ENCODE measurements at places on chromosomes 3 and 15.

GRCh38 chr15:85690561-85691231 lies 104.0 kb downstream of the KLHL25 start:
- no peak for DNase-seq

GRCh38 chr3:190182418-190183043 lies 61.8 kb upstream of the P3H2 start:
- no peak for DNase-seq

DNA sequence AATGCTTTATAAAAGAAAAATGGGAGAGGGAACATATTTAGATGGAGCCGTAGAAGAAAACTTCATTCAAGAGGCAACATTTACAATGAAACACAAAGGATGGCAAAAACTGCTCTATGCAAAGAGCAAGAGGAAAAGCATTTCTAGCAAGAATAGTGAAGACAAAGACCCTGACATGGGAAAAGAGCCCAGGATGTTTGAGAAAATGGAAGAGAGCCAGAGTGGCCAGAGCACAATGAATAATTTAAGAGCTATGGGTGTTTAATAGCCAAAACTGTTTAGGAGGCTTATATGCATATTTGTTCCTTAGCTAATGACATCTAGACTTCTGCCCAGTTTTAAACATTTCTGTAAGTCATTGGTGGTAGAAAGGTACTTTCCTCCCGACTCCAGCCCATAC lies 25.4 kb upstream of the SEMA6D start:
- DNase-seq, result no peak

DNA sequence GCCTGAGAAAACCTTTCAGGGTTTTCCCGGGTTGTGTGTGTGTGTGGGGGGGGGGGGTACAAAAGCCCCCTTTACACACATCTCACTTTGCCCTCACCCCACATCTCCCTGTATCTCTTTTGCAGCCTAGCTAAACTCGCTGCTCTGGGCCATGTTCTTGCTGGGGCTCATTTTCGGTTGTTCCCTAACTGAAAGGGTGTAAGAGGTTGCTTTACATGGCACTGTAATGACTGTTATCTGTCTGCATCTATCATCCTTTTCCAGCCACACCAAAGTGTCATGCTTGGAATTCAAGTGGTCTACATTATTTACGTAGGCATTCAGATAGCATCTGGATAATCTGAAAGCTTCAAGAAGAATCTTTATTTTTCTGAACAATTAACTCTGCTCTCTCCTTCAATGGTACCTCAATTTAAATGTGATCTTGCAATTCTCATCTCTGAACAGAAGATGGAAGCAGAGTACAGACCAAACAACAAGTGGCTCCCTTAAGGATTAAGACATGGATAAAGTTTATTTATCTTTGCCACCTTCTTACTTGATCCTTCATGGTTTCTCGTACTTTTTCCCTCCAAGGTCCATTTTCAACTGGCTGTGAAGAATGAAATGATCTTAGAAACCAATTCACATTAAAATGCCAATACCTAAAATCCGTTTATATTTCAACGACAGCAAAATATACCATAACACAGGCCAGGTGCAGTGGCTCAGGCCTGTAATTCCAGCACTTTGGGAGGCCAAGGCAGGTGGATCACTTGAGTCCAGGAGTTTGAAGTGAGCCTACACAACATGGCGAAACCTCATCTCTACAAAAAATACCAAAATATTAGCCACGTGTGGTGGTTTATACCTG lies 34.9 kb downstream of the DCLK3 start:
- no peak for DNase-seq

GRCh38 chr3:49415931-49416601 lies 3.8 kb downstream of the TCTA start:
- DNase-seq, result no peak

GRCh38 chr15:86855307-86856291 lies 775.9 kb downstream of the AGBL1 start:
- no peak for DNase-seq

DNA sequence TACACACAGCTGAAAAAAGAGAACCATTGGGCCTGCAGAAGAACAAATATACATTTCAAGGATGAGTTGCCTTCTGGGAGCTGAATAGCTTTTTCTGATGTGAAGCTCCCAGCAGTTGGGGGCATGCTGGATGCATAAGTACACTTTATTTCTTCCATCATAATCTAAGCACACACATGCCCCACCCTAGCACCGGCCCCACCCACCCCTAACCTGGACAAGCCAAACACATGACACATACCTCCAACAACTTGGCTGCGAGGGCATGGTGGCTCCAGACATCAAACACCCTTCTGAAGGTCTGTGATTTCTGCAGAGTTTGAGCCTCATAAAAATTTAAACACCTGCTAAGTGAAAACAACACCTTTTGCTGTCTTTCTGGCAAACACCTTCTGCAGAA lies 307.2 kb upstream of the TRIM42 start:
- DNase-seq, result no peak

DNA sequence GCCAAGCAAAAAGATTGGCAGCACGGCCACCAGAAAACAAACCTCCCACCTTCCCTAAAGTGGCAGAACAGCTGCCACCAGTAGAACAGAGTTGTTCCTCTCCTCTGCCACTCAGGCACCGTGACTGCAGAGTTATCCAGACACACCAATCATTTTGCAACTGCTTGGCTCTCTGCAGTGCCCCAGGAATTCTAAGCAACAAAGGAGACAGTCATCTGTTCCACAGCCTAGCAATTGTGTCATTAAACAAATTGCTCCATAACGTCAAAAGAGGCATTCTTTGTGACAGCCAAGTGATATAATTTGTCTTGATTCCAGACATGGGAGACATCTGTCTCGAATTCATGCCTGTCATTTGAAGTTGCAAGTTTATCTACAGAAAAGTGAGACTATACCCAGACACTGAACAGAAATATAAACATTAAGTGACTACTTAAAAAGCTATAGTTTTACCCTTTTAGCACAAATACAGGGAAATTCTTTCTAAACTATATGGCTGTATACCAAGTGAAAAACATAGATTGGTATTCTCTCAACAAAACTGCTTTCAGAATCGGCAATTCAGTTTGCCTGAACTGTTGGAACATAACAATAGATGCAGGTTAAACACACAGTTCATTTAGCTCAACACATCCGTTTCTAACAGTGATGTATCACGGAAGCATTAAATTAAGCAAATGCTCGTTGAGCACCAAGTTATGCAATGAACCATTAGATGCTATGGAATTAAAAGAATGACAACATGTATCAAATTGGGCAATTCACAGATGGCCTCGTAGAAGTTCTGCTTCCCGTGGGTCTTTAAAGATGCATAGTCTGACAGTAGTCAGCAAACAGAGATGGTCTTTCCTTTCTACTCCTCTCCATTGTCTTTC lies 281.3 kb downstream of the FGF12 start:
- DNase-seq, result no peak

DNA sequence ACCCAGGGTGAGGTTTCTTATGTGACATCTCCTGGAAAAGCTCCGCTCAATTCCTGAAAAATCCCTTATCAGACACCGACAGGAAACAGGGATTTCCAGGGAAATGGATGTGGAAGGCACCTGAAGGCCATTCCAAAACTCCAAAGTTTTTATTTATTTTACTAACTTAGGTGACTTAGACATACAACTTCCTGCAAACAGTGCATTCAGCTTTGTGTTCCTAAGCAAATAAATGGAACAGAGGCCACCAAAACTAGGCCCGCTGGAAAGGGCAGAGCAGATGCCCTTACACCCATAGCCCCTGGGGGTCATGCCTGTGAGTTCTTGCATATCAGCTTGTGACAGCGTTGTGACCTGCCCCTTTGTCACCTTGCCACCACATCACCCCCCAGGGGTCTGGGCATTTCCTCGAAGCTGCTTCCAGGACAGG lies 239.4 kb downstream of the XXYLT1 start:
- DNase-seq, result no peak

- DNase-seq, result no peak
Observed at GRCh38 chr3:187265461-187265955, 26.0 kb downstream of the MASP1 start.

- DNase-seq, result no peak
Observed at GRCh38 chr15:63945007-63945788, 101.1 kb downstream of the DAPK2 start.

- DNase-seq, result no peak
Observed at GRCh38 chr3:179026636-179027035, 45.0 kb downstream of the ZMAT3 start.

DNA sequence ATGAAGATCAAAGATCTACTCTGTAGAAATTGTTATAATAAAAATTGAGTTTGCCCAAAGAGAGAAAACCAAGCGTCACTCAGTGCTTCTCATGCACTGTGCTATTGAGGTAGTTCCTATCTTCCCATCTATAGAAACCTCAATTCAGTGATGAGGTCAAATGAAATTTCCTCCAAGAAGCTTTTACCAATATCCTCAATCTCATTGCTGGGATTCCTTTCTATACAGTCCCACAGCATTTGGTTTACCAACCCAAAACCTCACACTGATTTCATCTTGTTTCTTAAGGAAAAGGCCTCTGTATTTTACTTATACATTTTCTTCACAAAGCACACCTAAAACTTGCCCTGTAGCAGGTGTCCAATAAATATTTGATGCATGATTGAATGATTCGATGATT lies 147.2 kb downstream of the ALCAM start:
- DNase-seq, result no peak

GRCh38 chr3:19149368-19149767 lies 1.1 kb downstream of the KCNH8 start:
- DNase-seq, result no peak

- DNase-seq, result no peak
Observed at GRCh38 chr3:171383206-171384018, 76.8 kb downstream of the TNIK start.

GRCh38 chr15:79091204-79091867 lies 756 bp upstream of the RASGRF1 start:
- DNase-seq, result no peak

DNA sequence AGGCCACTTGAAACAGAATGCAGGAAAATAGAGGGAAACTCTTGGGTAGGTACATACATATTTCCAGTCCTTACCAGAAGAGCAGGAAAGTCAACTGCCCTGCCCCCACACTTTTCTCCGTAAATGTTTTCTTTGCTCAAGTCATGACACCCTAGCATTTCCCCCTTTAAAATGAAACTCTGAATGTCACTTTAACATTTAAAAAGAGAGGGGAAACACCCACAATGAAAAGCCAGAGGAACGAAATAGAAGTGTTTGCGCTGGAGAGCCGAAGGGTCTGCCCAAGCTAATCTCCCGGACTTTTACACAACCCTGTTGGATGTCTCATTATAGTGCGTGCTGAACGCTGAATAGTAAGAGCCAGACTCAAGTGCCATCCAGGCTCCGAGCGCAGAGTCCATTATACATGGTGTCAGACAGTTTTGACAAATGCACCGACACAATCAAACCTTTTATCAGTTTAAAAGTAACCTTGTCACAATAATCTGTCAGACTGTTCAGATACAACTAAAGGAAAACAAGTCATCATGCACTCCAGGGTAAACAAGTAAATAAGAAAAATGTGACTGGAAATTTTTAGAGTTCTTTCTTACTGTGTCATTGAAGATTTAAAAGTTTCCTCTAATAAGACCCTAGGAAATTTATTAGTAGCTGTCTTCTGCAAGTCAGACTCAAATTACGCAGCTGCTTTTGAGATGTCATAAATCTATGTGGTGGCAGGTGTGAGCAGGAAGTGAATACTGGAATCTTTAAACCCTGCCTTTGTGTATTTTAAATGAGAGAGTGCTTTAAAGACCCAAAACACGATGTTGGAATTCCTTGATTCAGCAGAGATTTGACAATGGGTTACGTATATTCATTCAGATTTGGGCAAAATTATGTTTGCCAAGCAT lies 159.8 kb downstream of the RBMS3 start:
- no peak for DNase-seq

DNA sequence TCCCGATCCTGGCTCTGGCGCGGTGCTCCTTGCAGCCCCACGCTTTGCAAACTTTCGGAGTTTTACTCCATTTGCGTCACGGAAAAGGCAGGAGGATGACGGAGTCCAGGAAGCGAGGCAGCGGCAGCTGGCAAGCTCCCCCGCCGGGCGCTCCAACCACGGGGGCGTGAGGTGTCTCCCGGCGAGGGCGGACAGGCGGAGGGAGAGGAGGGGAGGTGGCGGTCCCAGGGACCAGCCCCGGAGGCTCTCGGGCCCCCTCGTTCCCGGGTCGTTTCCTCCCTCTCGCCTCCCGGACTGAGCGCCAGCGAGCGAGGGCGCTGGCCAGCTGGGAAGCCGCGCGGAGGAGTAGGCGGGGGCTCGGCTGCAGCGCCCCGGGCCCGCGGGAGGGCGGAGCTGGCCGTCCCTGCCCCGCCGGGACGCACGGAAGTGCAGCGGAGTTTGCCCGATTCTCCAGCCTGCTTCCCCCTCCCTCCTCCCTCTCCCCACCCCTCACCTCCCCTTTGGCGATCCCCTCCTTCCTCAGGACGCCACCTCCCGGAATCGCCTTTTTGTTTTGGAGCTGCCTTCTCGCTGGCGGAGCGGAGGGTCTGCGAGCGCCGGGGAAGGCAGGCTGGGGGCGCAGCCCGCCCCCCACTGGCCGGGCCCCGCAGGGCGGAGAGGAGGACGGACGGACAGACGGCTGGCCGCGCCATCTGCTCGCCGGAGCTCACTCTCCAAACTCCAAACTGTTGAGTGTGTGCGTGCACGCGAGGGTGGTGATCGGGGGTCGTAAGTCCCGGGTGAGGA lies at the start of gene SNX33:
Gene SNX33 (plus strand): TSS at position 543 of the 786 bp plus-strand sequence. CDS start 1,191 bp downstream, outside the sequence.
- DNase-seq, result peak; percentile 39

DNA sequence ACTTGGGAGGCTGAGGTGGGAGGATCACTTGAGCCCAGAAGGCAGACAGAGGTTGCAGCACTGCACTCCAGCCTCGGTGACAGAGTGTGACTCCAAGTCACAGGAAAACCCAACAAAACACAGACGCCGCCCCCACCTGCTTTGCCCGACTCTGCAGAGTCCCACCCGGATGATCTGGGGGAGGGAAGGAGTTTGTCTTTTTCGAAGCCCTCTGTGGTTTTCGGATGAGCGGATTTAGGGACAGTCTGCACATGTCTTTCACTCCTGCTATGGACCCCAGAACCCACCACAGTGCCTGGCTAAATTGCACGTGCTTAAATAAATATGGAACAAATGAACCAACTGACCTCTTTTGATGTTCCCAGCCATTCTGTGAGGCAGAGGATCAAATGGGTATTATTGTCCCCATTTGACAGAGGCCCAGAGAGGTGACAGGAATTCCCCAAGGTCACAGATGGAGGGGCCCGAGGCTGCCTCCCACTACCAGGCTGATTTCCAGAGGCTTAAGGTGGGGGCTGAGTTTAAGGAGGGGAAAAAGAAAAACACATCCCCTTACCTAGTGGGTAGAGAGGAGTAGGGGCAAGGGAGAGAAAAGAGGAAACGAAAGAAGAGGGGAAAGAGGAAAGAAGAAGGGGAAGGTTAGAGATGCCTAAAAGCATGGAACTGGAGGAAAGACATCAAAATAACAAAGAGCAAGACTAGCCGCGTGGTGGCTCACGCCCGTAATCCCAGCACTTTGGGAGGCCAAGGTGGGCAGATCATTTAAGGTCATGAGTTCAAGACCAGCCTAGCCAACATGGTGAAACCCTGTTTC lies 59.4 kb upstream of the TFRC start:
- DNase-seq, result no peak

DNA sequence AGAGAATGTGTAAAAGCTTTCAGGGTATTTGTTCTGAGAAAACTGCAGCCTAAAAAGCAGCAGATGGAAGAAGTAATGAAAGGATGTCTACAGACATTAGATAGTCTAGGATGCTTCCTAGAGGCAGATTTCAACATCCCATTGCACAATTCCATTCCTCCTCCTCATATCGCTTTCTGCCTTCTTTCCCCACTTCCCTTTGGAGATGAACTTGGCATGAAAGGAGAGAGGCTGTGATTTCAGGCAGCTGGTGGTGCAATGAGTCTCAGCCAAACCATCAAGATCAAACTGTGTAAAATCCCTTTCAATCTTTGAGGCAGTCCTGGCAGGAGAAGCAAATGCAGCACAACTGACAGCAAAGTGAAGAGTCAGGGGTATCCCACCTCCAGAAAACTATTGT lies 438.7 kb upstream of the KCNMB2 start:
- no peak for DNase-seq
